ENCODE measurements at places on chromosomes 11 and 22.

- DNase-seq, result no peak
These were observed 8.9 kb downstream of the IMMP1L start for GRCh38 chr11:31500560-31500959.

DNA sequence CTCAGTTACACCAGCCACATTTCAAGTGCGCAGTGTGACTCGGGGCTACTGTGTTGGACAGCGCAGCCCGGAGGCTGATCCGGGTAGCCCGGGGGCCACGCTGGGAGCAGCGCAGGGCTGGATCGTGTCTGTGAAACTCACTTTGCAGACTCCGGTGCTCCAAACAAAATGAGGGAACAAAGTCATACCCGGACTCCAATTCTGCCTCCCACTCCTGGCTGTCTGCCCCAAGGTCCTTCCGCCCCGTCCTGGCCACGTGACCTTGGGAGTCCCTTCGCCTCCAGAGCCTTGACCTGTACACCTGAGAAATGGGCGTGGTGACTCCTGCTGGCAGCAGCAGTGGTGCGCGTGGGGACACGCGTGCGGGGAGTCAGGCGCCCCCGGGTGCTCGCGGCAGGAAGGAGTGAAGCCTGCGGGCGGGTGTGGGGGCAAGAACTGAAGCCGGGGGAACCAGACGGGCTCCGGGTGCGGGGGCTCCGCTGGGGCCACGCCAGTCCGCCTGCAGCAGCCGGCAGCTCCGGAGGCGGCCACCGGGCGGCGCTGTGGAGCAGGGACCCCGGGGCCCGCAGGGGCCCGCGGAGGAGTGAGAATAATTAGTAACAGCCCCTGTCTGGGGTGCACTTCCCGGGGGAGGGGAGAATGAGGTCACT, 42.4 kb downstream of the KCNJ4 start:
- peak; percentile 28 for DNase-seq

DNA sequence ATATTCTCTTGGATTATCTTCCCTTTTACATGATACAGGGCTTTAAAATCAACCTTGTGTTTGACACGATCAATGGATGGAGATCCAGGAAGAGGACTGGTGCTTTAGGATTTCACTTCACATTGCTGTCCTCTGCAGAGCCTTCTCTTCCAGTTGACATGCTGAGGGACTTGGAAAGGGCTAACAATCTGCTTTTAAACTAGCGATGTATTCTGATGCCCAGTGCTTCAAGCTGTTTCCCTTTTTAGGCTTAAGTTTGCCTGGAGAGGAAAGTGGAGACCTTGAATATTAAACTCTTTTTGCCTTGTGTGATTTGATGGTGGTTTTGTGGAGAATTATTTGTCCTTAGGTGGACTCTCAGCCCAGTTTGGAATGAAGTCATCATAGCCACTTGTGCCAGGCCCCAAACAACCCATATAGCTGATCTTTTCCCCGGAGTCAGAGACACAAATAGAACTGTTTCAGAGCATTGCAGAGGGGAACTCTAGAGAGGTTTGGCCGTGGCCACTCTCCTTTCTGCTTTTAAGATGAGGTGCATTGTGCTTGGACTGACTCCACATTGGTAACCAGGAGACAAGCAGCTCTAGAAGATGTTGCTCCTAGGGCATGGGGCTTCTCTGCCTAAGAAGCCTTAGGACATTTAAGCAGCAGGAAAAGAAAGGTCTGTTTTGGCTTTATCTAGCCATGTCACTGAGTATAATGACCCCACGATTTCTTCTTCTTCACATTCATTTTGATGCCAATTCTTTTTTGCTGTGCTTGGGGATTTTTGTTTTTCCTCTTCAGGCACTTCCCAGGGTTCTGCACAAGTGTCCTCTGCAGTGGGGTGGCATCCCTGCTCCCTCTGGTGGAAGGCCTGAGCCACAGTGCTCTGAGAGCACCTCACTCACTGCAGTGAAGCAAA, 152.8 kb downstream of the NCAM1 start:
- peak; percentile 47 for DNase-seq

GRCh38 chr11:117572129-117572528, 224.9 kb downstream of the DSCAML1 start:
- no peak for DNase-seq

GRCh38 chr22:43293655-43294392, 49.3 kb downstream of the SCUBE1 start:
- DNase-seq, result no peak

DNA sequence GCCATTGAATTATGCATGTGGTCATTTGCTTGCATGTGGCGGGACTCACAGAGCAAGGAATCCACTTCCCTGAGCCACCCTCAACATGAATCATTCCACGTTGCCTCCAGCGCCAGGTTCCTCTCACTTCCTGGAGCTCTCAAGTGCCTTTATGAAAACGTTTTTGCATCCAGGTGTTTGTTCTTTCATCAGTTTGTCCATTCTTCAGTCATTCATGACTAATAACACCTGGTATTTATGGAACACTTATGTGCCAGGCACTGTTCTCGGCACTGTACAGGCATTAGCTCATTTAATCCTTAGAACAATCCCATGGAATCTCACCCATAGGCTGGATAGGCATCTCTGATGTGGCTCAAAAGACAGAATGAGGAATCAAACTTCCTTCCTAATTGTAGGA, 256.1 kb upstream of the SYN3 start:
- no peak for DNase-seq

DNA sequence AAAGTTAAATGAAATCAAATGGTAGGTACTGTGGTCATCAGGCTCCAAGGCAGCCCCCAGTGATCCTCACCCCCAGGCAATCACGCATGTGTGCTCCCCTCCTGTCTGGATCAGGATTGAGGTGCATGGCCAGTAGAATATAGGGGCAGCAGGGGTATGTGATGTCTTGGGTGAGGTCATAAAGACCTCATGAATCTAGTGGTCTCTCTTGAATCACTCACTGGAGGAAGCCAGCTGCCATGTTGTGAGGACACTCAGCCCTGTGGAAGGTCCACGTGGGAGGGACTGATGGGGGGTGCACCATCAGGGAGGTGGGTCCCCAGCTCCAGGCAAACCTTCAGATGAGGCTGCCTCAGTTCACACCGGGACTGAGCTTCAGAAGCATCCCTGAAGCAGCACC, 6.8 kb upstream of the IL17REL start:
- DNase-seq, result no peak

DNA sequence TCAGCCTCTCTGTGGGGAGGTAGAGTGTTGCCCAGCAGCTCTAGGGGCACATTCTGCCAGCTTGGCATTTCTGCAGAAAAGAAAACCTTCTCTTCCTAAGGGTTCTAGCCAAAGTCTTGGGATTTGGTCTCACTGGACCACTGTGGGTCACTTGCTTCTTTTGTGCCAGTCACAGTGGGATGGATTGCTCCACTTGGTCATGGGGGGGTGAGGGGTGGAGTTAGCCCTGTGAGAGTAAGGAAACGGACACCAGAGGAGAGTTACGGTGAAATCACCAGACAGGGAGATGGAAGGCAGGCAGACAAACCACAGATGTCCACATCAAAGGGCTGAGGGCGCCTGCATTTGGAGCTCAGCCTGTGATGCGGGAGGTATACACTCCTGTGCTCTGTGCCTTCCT, 10.8 kb downstream of the SGSM1 start:
- no peak for DNase-seq

DNA sequence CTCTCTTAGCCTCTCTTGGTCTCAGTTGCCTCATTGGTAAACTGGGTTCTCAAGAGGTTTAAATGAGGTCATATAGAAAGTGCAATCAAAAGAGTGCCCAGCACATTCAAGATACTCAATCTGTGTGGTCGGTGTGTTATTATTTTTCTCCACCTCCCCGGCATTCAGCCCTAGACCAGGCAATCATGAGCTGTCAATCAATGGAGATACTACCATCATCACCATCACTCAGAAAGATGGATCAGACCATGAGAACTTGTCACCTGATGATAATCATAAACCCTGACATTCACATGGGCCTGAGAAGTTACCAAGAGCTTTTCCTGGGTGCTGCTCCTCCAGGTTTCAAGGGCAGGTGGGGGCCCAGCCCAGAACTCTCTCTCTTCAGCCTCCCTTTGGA, 166.1 kb downstream of the MN1 start:
- no peak for DNase-seq

DNA sequence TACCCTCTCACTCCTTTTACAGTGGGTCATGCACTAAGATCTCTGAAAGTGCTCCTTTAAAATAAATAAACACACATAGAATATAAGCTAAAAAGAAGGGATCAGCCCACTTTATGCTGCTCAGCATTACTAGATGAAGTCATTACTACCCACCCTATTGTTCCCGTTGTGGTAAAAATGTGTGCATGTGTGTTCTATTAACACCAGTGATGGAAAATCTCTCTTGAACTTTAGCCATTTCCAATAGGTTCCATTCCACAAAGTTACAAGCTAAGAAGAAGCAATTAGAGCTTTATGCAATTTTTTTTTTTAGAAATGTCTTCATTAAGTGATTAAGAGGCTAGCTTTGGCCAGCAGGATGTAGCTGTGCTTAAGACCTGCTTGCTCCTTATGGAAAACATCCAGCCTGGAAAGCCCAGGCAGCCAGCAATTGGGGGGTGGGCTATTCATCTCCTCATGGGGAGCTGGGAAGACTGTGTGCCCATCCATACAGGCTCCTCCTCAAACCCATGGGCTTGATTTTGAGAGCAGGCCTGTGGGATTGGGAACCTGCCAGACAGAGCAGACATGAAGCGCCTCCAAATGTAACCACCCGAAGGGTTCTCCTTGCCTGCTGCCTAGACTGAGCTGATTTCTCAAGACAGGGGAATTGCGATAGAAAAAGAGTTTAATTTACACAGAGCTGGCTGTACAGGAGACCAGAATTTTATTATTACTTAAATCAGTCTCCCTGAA, 92.9 kb upstream of the PARVA start:
- no peak for DNase-seq

GRCh38 chr11:121153472-121153871, 52.4 kb downstream of the TECTA start:
- DNase-seq, result no peak

GRCh38 chr11:72588421-72589410, 85.5 kb downstream of the PDE2A start:
- no peak for DNase-seq

DNA sequence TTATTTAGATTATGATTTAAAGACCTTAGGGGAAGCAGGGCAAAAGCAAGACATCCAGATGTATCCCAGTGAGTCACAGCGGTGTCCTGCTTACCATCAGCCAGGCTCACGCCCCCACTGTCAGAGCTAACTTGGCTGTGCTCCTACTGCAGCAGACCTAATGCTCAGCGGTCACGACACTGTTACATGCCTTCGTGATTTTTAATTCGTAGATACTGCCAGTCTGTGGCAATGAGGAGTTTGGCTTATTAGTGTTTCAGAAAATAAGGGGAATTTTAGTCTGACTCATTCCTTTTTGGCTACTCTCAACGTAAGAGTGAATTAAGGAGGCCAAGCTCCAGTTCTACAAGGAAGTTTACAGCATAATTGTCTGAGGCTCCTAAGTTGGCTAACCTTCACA, 22.7 kb downstream of the EFCAB6 start:
- DNase-seq, result no peak

- no peak for DNase-seq
These were observed 322.5 kb downstream of the NTM start for GRCh38 chr11:131692961-131693360.

DNA sequence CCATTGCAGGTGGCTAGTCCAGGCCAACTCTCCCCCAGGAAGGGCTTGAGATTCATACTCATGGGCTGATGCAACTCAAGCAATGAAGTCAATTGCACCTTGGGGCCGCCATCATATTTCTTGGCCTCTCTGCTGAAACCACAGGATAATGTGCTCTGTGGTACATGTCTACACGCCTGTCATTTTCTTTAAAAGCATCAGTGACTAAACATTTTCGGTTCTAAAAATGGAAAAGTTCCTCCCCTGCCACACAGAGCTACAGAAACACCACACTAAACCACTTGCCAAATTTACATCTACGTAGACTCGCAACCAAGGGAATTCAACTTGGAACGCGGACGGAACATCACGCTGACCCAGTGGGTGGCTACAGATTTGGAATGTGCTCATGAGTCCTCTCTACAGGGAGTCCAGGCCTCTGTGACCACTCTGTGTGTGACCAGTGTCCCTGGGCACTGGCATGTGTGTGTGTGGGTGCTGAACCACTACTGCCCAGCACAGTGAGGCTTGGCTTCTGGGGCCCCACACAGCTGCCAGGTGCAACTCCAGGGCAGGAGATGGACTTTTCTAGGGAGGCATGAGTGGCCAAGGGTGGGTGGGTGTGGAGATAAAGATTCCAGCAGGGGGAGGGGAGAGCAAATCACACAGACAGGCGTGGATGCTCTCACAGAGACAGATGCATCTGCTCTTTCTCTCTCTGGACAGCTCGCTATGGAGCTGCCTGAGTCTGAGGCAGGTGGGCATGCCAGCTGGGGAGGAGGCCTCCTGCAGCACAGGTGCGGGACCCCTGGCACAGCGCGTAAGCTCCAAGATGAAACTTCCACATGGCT, 261.9 kb downstream of the CTTN start:
- no peak for DNase-seq

- no peak for DNase-seq
These were observed 56.2 kb downstream of the MICAL3 start for GRCh38 chr22:17968126-17968525.

GRCh38 chr11:23288003-23288783, 427.9 kb upstream of the CCDC179 start:
- no peak for DNase-seq

DNA sequence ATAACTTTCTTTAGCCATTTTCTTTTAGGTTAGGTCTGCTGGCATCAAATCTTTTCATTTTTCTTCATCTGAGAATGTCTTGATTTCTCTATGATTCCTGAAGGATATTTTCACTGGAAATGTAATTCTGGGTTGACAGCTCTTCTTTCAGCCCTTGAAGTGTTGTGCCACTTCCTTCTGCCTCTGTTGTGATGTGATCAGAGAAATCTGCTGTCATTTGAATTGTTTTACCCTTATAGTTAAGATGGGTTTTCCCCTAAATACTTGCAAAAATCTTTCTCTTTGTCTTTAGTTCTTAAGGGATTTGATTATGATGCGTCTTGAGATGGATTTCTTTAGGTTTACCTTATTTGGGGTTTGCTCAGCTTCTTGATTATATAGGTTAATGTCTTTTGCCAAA, 23.0 kb downstream of the USP47 start:
- DNase-seq, result no peak

GRCh38 chr11:26741036-26741435, 19.2 kb upstream of the SLC5A12 start:
- DNase-seq, result no peak

DNA sequence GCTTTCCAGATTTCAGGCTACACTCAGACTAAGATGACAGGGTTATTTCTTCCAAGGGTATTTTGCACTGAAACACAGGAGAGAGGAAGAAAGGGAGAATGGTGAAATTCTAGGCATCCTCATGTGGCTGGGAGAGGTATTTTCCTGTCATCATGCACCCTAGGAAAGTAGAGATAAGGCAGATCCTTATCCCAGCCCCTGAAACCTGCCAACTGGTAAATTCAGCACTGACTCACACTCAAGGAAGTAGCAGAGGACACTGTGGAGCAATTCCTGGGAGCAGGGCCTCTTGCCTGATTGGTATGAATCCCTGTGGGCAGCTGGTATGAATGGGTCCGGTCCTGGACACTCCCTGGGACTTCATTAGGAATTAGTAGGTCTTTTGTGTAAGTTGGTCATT, 37.6 kb upstream of the SLC5A1 start:
- no peak for DNase-seq

- no peak for DNase-seq
These were observed 1.0 kb upstream of the ZNF143 start for GRCh38 chr11:9459667-9460321.

GRCh38 chr11:130087294-130087926, 17.7 kb downstream of the APLP2 start:
- DNase-seq, result peak; percentile 17

GRCh38 chr11:117099696-117100095, 1.5 kb upstream of the SIK3 start:
- DNase-seq, result no peak

GRCh38 chr22:21726650-21727049, 8.9 kb downstream of the YPEL1 start:
- DNase-seq, result peak; percentile 64

GRCh38 chr11:3074912-3075589, 17.8 kb upstream of the CARS1 start:
- DNase-seq, result no peak

Measured in immature natural killer cell (primary cell).